ENCODE measurements at places on chromosomes 5 and 9.

- DNase-seq: no peak
Observed at GRCh38 chr5:153623124-153623523, 132.7 kb downstream of the GRIA1 start.

DNA sequence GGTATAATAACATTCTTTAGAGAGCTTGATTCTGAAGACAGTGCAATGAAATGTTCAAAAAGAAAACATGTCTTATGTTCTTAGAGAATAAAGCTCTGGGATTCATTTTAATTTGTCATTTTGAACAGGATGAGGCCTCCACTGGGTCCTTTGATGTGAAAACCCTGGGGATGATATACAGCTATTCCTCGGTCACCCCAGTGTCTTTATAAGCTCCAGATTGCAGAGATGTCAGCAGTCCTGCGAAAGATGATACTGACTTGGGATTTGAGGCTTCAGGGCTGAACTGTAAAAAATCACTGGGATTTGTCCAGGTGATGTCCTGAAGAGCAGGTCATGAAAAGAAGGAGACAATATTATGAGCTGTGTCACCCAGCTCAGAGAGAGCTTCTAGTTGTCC lies 529.7 kb upstream of the ZNF608 start:
- DNase-seq: no peak

- DNase-seq: no peak
Observed at GRCh38 chr9:122297512-122297911, 32.8 kb downstream of the MRRF start.

- no peak for DNase-seq
Observed at GRCh38 chr5:113806250-113806649, 292.8 kb downstream of the YTHDC2 start.

DNA sequence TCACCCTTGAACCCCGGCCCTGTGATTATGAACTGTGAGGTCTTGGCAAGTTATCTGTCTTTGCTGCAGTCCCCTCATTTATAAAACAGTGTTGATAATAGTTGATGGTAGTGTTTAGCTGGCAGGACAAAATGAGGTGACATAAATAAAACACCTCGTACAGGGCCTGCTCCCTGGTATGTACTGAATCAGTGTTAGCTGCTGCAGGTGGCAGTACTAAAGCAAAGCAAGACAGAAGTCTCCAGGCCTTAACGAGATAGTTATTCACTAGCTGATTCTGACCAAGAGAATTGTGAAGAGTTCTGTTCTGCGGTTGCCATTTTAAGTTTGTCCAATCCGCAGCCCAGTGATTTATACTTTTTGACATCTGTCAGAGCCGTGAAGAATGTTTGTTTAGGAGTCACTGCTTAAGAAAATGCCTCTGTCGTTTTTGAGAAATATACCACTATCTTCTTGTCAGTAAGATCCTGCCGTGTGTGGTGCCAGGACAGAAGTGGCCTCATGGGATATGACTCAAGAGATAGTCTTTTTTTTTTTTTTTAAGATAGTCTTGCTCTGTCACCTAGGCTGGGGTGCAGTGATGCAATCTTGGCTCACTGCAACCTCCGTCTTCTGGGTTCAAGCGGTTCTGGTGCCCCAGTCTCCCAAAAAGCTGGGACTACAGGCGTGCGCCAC lies 75.9 kb downstream of the KDM4C start:
- no peak for DNase-seq

DNA sequence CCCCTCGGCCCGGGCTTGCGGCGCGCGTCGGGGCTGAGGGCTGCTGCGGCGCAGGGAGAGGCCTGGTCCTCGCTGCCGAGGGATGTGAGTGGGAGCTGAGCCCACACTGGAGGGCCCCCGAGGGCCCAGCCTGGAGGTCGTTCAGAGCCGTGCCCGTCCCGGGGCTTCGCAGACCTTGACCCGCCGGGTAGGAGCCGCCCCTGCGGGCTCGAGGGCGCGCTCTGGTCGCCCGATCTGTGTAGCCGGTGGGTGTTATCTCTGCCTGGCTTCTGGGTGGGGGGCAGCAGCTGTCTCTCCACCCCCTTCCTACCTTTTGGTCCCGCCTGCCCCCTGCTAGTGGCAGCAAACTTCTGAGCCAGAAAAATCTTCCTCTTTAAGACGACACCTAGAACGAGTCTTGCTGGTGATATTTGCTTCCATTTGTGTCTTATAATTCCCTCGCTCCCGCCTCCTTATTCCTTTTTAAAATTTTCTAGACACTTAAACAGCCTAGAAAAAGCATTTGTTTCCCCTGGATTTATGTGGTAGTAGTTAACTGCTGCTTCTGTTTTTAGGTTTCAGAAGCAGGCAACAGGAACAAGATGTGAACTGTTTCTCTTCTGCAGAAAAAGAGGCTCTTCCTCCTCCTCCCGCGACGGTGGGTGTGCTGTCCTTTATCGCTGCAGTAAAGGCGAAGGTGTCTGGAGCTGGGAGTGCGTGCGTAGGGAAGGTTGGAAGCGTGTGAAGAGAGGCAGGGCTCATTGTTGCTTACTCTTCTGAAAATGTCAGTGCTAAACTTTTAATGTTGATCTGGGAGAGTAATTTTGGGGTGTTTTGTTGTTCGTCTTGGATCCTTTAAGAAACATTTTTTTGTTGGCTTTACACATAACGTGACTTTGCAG lies 554 bp downstream of the JAK2 start:
- DNase-seq: peak; percentile 27

DNA sequence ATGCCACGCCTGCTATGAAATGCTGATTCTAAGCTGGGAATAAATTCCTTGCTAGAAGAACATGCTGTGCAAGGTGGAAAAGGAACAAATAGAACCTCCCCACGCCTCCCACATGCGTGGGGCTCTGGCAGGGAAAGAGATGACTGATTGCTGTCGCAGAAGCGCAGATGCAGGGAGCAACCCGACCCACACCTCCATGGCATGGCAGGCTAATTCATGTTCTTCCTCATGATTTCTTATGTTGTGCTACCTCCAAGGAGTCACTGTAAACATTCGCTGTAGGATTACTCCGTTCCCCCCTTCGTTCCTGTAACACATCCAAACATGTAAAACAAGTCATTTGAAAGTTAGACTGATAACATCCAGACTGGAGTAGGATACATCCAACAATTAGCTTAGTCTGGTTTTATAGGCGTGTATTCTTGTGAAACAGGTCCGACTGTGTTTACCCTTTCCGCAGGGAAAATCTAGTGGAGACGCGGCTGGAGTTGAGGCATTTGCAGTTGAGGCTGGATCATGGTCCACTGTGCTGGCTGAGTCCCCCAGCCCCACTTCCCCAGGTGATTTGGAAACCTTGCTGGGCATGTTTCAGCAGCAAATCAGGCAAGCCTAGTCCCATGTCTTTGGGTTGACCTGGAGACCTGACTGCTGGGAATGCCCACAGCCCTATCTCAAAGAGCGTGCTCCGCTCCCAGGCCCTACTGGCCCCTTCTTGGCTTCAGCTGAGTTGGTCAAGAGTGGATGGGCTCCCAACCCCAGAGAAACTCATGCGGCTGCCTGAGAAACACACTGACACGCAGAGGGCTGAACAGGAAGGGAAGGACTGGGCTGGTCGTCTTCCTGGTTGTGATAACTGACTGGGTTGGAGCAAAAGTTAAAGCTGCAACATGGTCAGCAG lies 24.8 kb upstream of the ANKRD33B start:
- no peak for DNase-seq

DNA sequence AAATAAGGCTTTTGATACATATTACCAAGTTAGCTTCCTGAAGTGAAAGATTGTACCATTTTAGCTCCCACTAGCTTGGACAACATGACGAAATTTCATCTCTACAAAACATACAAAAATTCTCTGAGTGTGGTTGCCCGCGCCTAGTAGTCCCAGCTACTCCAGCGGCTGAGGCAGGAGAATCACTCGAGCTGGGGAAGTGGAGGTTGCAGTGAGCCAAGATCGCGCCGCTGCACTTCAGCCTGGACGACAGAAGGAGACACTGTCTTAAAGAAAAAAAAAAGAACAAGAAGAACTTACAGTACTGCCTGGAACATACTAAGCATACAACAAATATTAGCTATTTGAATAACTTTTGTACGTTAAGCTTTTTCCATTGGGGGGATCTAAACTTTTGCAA lies 29.7 kb upstream of the NRG2 start:
- no peak for DNase-seq

- no peak for DNase-seq
Observed at GRCh38 chr9:124482431-124483031, 24.7 kb downstream of the NR5A1 start.

GRCh38 chr5:81097713-81098112 lies 135.4 kb upstream of the CKMT2 start:
- no peak for DNase-seq

DNA sequence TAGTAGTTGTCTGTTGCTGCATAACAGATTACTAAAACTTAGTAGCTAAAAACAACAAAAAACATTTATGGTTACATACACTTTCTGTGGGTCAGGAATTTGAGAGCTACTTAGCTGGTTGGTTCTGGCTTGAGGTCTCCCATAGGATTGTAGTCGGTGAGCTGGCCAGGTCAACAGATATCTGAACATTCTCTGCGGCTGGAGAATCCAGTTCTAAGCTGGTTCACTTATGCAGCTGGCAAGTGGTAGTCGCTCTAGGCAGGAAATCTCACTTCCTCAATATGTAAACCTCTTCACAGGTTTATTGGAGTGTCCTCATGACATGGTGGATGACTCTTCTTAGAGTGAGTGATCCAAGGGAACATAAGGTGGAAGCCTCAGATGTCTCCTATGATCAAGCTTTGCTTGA lies 65.7 kb upstream of the TNFAIP8 start:
- no peak for DNase-seq

DNA sequence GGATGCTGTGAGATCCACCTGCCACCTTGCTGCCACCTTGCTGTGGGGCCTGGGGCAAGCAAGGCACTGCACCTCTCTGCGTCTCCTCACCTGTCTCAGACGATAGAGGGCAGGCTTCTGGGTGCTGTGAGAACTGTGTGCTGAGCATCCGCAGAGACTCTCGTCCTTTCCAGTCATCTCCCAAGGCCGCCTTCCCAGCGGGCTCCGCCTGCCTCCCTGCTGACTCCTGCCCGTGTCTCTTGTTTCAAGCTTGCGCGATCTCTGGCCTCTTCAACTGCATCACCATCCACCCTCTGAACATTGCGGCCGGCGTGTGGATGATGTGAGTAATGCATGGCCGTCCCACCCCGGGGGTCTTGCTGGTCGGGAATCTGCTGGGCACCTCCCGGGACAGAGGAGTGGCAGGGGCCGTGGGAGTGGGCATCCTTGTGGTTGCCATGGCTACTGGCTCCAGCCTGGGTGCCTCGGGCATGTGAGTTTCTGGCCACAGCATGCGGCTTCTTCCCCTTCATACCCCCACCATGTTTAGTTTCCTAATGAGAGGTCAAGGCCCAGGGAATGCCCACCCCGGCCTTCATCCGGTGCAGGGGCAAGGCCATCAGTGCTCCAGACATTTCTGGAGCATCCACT lies 3.6 kb downstream of the CACFD1 start:
- DNase-seq: no peak

- no peak for DNase-seq
Observed at GRCh38 chr5:121668635-121669034, 183.0 kb upstream of the FTMT start.

- DNase-seq: no peak
Observed at GRCh38 chr5:89105836-89106235, 222.9 kb upstream of the MEF2C start.

DNA sequence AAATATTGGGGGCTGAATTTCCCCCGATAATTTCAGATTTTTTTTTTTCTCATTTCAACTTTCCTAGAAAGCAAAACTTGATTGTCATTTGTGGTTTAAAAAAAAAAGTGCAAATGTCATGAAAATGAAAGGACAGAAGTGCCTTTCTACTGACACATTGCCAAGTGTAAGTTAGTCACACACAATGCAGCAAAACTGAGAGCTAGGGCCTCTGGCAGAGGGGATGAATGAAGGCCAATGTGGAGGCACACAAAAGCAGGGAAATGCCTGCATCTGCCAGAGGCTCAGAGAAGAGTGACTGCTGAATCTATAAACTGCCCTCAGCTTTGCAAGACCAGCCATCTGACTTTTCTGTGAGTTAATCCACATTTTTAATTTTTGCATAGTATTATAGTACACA lies 6.8 kb upstream of the IFNA5 start:
- DNase-seq: no peak

DNA sequence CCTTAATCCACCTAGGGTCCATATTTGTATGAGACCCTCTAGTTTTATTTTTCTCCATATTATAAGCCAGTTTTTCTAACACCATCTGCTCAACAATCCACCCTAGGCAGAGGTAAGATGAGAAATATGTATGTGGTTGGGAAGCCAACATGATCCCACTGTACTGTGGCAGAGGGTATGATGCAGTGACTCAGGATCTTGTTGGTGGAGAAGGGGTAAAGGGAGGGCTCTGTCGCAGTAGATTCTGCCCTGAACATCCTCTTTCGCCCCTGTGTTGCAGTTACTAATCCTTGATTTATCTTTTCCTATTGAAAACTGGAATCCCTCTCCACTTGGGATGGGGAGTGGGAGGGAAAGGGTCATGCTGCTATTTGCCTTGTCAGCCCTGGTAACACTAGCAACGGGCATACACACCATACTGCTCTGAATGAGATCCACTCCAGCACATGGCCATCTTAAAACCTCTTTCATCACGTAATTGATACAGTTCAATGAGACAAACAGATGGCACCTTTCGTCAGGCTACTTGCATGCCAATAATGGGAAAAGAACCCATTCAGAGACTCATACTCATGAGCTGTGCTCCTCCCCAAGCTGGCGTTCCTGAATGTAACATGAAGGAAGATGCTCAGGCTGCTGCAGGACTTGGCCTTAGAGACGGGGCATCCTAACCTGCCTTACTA lies 63.0 kb downstream of the ADAMTS12 start:
- DNase-seq: no peak

DNA sequence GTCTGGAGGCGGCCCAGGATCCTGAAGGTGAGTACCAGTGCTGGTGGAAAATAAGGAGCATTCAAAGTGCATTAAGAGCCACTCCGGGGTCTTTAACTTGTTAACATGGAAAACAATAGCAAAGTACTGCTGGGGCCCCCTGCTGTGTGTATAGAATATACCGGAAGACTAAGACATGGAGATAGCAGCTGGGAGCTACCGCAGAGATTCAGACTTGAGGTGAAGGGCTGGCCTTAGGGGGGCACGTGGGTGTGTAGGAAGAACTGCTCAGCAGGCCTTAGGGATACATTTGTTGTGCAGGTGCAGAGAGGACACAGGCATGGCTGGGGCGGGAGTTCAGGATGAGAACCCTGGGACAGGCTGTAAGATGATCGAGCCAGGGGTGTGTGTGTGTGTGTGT lies 1.2 kb upstream of the DMRT1 start:
- no peak for DNase-seq

- DNase-seq: no peak
Observed at GRCh38 chr9:32677931-32678330, 42.5 kb upstream of the TAF1L start.

DNA sequence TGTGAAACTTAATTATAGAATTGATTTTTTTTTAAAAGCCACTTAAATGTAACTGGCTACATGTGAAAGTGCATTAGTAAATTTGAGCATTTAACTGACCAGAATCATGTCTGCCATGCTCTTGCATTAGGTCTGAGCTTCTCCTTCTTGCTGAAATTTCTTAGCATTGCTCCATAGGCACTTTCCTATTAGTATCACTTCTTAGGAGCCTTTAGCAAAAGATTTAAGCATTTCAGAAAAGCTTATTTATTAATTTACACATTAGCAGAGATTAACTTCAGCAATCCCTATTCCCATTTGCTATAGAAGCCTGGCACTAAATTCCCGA lies 211.0 kb downstream of the SNX18 start:
- DNase-seq: no peak

Data from NCI-H748 treated with DMSO at 0.1 percent for 48 hours (cell line).